Kidney (tissue), 22 donors: ENCODE measurements at places on chromosomes 5 and 9. TPM values are rescaled to one million over a fixed set of nuclear protein-coding genes. Genes with fewer than 3 reads are reported as not detected.

POU5F2 gene
- total RNA-seq, result 1.8 TPM

CCNJL gene
- total RNA-seq, result 1.6 TPM

DNA sequence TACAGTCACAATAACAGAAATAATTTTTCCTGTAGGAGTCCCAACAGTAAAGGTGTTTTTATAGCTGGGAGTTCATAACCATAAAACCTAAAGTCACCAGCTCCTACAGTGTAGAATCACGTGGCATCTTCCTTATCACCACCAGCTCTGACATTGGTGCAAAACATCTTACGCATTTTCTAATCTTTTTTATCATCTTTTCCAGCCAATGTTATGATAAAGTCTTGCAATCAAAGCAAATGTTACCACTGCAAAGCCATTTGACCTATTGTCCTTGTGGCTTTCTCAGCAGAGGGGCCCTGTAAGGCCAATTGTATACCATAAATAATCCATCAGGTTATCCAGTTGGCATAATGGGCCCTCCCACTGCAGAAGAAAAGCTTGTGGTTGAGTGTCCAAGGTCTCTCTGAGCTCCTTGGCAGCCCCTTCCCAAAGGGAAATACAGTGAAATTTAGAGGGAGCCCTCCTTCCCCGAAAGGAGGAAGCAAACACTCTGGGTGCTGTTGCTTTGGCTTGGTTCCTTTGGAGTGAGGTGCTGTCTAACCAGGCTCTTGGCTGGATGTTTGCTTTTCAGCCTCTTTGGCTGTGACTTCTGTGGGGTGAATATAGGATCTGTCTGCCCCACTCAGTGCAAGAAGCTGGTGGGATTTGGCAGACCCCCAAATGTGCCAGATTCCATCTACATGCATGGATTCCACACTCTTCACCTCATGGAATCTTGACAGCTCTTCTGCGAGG, 29.3 kb upstream of the CPEB4 start:
- no peak for DNase-seq

- no peak for DNase-seq
These were observed 61.6 kb downstream of the COL27A1 start for GRCh38 chr9:114216976-114217375.

FCN2 gene
- total RNA-seq, result 3.6 TPM

GRCh38 chr9:116899337-116900006, 212.4 kb downstream of the TRIM32 start:
- no peak for DNase-seq

CRHBP gene
- 8.6 TPM for total RNA-seq

DNA sequence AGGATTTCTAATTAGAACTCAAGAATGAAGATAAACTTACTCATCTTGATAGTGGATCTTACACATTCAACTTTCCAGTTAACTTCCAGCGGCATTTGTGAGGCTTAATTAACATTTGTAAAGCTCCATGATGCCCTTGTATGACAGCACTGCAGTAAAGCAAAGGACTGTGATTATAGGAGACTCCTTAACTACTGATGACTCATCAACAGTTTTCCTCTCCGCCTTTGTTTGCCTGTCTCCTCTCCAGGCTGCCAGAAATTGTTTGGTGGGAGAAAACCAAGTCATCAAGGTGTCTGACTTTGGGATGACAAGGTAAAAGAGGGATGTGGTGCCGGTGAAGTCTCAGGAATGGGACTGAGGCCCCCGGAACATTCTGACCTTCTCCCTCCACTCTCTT, 20.4 kb upstream of the CYFIP2 start:
- no peak for DNase-seq

DNA sequence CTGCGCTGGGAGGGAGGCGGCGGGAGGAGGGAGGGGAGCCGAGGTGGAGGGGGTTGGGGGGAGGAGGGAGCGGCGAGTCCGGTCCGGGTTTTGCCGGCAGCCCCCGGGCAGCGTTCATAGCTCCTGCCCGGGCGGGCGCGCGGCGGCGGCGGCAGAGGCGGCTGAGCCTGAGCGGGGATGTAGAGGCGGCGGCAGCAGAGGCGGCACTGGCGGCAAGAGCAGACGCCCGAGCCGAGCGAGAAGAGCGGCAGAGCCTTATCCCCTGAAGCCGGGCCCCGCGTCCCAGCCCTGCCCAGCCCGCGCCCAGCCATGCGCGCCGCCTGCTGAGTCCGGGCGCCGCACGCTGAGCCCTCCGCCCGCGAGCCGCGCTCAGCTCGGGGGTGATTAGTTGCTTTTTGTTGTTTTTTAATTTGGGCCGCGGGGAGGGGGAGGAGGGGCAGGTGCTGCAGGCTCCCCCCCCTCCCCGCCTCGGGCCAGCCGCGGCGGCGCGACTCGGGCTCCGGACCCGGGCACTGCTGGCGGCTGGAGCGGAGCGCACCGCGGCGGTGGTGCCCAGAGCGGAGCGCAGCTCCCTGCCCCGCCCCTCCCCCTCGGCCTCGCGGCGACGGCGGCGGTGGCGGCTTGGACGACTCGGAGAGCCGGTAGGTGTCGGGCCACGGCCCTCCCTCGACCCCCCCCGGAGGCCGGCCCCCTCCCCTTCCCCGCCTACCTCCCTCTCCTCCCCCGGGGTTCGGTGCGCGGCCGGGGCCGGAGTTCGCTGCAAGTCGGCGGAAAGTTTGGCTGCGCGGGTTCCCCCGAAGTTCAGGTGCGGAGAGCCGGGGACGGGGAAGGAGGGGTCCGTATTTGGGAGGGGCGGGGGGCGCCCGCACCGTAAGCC, at the start of gene CXXC5:
Gene CXXC5, plus strand, starts transcription at position 145 of the 877 bp plus-strand sequence. CDS start 32,175 bp downstream, outside the sequence.
- peak; percentile 92 for DNase-seq

DNA sequence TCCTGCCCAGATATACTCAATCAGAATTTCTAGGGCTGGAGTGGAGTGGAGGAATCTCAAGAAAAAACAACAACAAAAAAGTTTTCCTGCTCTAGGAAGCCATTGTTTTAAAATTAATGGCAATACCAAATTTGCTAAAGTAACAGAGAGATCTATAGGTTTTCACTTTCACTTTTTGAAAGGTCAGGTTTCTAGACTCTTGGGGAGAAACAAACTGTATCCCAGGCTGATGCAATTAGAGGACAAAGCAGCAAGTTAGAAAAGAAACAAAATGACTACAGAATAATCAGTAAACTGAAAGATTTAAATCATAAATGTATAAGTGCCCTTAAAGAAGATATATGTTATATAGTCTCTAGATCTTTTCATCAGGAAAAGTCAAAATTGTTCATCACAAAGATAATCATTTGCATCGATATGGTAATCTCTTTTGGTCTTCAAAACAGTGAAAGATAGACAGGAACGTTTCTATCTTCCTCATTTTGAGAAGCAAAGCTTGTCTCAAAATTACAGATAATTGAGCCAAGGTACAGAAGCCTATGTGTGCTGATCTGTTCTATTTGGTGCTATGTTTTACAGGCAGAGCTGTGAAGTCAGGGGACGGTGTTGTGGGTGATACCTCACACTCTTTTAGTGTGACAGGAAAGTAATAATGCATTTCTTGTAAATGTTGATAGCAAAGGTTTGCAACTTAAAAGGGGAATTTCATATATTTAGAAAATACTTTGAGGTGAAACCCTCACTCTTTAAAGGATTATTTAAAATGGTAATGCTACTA, 1746.6 kb upstream of the C9orf72 start:
- DNase-seq, result no peak

DNA sequence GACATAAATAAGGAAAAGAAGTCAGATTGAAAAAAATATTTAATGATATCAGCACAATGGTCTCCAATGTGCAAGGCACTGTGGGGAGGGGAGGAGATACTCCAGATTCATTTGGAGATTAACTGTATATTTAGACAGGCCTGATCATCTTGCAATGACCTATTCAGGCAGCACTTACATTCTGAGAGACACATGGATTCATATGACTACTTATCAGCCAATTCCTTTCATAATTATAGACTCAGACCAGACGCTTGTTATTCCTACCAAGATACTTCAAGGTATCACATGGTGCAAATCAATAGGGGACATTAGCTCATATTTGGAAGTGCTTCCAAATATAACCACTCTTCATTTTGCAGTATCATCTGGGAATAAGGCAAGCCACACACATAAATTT, 153.5 kb upstream of the TARS1 start:
- no peak for DNase-seq

DNA sequence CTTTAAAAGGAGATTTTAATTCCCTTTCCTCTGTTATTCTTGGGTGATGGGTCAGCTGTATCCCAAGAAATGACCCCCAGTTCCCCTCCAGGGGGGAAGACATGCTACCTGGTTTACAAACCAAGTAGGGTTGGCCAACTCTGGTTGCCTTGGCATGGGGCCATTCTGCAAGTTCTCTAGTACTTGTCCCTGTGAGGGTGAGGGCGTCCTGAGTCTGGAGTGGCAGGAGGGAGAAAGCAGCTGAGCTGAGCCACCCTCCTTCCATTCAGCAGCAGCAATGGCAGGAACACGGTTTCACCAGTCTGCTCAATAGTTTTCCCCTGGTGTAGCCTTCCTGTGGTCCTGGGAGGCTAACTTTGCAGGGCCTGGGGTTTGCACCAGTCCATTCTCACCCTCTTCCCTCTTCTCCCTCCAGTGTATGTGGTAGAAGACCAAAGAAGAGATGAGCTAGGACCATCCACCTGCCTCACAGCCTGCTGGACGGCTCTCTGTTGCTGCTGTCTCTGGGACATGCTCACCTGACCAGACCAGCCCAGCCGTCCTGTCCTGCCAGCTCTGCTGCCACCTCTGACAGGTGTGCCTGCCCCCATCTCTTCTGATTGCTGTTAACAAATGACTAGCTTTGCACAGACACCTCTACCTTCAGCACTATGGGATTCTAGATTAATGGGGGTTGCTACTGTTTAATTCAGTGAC, 59.9 kb downstream of the PFDN1 start:
- no peak for DNase-seq

OLFML2A gene
- 12.2 TPM for total RNA-seq

- DNase-seq, result no peak
These were observed 449.8 kb downstream of the ARHGEF28 start for GRCh38 chr5:74075501-74076484.

GRCh38 chr5:20351849-20352248, 363.8 kb upstream of the CDH18 start:
- no peak for DNase-seq

GRCh38 chr5:170536525-170536924, 32.7 kb downstream of the KCNIP1 start:
- peak; percentile 64 for DNase-seq

- peak; percentile 60 for DNase-seq
These were observed 52.4 kb downstream of the AHRR start for GRCh38 chr5:373710-374602.

MRPS27 gene
- total RNA-seq, result 50.8 TPM

NIPAL4 gene
- total RNA-seq, result not detected

- DNase-seq, result no peak
These were observed 72.6 kb downstream of the PALM2AKAP2 start for GRCh38 chr9:109852556-109852955.

- DNase-seq, result no peak
These were observed 205.1 kb upstream of the SGCD start for GRCh38 chr5:156121882-156122281.

UNC13B gene
- 43.6 TPM for total RNA-seq

OR13C5 gene
- not detected for total RNA-seq

DNA sequence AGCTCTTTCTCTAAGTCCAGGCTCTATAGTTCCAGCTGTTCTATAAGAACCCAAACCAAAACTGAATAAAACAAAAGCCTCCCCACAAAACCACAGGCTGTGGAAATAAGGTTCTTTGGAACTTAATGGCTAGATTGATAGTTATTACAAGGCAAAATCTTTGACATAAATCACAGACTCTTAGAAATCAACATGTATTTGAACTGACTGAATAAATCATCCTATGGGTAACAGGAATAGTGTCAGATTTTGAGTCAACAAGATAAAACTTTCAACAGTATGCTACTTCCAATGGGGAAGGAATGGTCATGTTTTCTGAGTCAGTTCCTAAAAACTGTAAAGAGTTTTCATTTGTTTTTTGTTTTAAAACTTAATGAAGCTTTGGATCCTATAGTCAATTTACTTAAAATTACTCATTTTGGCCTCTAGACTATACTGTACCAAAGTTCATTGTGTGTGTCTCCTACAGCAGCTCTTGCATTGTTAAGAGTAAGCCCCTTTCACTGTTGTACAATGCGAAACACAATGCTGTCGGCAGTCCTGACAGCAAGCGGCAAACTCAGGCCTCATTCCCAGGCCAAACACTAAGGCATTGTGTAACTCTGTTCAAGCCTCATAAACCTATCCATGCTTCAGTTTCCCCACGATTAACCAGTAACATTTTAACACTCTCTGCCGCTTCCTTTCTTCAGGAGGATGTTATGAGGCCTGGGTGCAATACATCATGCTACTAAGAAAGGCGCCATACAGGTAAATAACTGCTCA, 134.1 kb downstream of the ARL15 start:
- DNase-seq, result peak; percentile 41

DNA sequence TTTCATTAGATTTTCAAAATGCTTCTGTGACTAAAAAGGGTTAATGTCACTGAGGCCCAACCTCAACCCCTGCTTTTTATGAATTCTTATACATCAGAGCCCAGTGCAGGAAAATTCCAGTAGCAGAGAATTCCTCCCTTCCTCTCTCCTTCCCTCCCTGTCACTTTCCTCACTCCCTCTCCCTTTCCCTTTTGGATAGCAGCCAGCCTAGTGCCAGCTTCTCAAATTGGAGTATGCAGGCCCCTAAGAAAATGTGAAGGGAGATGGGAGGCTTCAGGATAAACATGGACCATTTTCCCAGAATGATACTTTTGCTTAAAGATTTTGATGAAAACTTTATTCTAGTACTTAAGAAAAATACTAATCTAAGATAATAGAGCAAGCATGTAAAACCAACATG, 507.4 kb downstream of the KDM4C start:
- no peak for DNase-seq

DNA sequence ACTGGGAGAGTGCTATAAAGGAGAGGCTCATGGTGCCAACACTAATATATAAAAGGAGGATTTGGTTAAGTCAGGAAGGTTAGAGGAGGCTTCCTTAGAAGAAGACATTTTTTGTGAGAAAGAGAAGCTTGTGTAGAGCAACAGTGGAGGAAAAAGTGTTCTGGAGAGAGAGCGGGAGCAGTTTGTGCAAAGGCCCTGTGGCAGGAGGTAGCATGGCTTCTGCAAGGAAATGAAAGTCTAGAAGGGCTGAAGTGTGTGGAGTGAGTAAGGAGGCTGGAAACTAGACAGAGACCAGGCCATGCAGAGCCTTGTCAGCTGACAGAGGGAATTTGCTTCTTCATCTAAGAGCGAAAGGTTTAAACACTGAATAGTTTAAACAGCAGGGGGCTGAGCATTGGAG, 64.4 kb upstream of the ARAP3 start:
- no peak for DNase-seq

SPINK5 gene
- 0.91 TPM for total RNA-seq

- no peak for DNase-seq
These were observed 14.1 kb downstream of the ROR2 start for GRCh38 chr9:91935805-91936514.

DNA sequence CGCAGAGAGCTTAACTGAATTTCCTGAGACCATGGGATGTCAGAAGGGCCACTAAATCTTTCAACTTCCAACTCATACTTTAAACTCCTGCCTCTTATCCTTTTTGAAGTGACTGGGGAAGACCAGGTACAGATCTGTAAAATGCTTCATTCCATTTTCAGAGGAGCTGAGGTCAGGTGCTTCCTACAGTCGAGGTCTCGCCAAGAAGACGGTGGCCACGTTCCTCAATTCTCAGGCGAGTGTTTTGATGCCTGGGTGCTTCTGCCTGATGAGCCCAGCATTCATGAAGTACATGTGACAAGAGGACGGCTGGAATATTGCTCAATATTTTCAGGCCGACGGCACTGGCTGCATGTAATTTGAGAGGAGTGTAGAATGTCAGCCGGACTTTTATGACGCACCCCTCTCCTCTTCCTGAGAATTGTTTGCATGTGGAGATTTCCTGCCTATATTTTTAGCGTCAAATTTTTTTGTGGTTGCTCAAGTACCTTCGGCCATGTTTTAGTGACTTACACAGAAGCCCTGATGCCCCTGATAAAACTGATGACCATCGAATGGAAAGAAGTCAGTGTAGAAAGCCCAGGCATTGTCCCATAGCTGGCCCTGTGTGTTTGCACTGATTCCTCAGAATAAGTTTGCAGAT, 38.8 kb upstream of the GLRX start:
- no peak for DNase-seq

ADAMTSL1 gene
- 27.3 TPM for total RNA-seq
